ENCODE measurements at places on chromosomes 16 and 17.

GRCh38 chr17:35536664-35537171 lies 760 bp downstream of the SLFN12L start:
- DNase-seq = no peak

DNA sequence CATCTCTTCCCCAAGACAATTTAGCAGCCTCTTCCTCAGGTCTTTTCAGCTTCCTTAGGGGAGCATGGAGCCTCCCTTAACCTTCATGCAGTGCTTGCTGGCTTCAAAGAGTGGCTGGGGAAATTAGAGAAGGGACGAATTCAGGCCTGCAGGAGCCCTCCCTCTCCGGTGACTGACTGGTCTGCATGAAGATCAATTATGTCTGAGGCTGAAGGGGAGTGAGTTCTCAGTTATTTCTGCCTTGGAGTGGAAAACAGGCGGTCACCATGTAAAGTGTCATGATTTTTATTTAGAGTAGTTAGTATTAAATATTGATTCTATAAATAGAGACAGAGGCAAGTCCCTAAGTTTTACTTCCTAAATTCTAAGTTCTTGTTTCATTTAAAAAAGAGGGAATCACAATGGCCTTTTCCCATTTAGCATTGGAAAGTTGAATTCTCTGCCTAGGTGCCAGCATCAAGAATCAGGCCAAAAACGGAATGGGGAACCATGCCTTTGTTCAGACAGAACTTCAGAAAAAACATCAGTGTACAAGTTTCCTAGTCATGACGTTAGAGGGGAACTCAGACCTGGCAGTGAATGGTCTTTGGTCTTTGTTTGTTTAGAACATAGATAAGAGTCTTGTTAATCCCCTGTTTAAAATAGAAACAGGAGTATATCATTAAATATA lies 4.4 kb downstream of the GABARAPL2 start:
- no peak for DNase-seq

GRCh38 chr16:19760356-19761060 lies 42.4 kb downstream of the IQCK start:
- no peak for DNase-seq

DNA sequence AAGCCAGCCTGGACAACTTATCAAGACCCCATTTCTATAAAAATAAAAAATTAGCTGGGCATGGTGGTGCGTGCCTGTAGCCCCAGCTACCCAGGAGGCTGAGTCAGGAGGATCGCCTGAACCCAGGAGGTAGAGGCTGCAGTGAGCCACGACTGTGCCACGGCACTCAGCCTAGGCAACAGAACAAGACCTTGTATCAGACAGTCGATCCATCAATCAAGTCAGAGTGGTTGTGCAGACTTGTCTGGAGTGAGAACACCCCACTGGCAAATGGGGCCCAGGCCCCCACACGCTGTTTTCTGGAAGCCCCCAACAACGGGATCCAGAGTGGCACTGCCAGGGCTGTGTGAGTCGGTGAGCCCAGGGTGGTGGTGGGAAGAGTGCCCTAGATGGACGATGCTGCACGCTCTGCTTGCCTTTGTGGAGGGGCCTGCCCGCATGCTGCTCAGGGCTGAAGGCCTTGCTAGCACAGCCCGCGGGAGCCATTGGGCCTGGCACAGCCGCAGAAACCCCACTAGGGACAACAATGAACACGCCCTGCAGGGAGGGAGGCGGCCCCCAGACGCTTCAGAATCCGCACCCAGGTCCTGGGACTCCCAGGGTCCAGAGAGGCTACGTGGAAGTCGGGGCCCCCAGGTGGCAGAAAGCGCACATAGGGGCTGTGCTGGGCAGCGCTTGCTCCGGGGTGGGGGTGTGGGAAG lies 80.1 kb upstream of the GNG13 start:
- DNase-seq = no peak

- no peak for DNase-seq
Measured at GRCh38 chr16:85642762-85643358, 29.7 kb downstream of the GSE1 start.

DNA sequence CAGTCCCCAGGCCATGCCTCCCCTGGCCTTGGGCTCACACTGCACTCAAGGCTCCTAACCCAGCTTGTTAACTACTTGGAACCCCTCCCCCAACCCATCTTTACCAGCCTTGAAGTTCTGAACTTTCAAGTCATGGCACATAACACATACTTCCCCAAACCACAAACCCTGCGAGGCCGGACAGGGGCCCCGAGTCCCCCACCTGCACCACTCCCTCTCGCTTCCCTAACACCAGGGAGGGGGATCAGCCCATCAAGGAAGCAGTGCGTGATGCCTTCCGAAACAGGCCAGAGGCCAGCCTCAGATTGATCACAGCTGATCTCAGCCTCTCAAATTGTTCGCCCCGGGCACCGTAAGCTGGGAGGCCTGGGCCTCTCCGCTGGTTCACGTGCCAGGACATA lies 3.0 kb upstream of the NLRC3 start:
- DNase-seq = no peak

DNA sequence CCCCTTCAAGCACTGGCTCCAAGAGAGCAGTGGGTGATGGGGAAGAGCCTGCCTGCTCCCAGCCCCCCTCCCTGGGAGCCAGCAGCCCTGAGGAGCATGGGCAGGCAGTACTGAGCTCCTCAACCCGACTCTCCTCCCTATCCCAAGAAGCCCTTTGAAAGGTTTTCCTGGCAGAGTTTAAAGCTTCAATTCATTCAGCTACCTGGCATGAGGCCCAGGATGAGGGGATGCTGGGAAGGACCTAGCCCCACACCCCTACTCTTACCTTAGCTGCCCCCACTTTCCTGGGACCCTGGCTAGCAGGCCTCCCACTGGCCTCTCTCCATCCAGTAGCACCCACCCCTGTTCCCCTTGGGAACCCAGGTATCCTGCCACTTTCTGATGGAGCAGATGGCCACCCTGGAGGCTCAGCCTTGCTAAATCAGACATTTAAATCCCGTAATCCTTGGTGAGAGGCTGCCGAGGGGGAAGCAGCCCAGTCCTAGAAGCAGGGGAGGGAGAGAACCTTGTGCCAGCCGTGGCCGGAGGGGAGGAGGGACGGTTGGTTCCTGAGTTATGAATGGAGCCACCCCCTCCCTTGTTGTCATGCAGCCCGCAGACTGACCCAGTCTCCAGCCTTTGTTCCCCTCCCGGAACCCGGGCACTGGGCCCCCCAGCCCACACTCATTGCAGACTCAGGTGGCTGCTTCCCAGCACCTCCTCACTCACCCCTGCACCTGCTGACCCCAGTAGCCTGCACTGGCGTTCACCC lies 17.1 kb downstream of the ATP1B2 start:
- DNase-seq = no peak

- no peak for DNase-seq
Measured at GRCh38 chr17:32288615-32289014, 23.0 kb downstream of the RHBDL3 start.

DNA sequence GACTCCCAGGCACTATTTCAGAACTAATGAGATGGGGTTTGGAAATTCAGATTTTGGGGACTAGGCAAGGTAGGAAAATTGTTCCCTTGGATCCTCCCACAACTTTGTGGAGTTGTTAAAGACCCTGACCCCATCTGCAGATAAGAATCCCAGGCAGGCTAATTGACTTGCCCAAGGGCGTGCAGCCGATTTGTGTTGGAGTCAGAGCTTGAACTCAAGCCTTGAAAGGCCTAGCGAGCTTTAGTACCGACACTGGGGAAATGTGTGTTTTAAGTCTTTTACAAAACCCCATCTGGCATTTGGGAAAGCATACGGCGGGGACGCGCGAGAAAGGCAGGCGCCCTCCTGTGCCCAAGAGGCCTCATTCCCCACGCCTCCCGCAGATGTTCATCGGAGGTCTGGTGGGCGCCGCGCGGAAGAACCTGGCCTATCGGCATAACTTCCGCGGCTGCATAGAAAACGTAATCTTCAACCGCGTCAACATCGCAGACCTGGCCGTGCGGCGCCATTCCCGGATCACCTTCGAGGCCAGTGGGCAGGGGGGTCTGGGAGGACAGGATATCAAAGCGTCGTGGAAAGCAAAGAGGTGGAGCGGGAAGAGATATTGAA lies 4.3 kb downstream of the CNTNAP1 start:
- DNase-seq = no peak

GRCh38 chr17:343211-343610 lies 9.4 kb downstream of the RPH3AL start:
- no peak for DNase-seq

- peak; percentile 52 for DNase-seq
Measured at GRCh38 chr16:67514382-67514828, 14.2 kb upstream of the RIPOR1 start.

- no peak for DNase-seq
Measured at GRCh38 chr17:44317545-44317944, 7.1 kb downstream of the SLC25A39 start.

GRCh38 chr17:60863892-60864707 lies 186.4 kb downstream of the BCAS3 start:
- peak; percentile 67 for DNase-seq

GRCh38 chr17:4950075-4950745 lies 709 bp upstream of the ENO3 start:
- no peak for DNase-seq

DNA sequence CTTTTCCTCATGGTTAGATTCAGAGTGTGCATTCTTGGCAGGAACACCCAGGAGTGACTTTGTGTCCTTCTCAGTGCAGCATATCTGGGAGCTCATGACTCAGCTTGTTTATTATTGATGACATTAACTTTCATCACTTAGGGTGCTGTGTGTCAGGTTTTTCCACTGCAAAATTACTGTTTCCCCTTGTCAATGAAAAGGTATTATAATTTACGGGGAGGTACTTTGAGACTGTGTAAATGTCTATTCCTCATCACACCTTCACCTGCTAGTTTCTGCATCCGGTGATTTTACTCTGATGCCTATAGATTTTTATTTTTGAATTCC lies 50.5 kb downstream of the WWP2 start:
- no peak for DNase-seq

DNA sequence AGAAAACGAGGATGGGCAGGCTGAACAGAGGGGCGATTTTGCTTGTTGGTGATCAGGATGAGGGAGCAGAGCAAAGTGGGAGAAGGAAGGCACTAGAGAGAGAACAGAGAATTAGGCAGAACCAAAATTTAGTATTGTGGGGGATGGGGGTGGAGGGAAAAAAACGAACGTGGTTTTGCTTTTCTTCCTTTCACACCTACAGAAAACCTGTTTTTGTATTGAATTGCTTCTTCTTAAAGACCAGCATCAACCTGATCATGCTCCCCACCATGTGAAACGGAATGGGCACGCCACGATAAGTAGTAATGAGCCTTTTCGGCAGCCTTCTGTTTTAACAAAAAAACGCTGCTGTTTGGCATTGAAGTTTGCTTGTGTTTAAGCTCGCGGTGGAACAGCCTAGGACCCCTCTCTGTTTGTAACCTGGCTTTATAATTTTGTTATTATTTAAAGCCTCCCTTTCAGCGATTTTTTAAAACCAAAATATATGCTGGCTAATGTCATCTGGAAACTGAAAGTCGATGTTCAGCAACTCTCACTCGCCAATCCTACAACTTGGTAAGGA lies 36.8 kb downstream of the ERCC4 start:
- DNase-seq = no peak

DNA sequence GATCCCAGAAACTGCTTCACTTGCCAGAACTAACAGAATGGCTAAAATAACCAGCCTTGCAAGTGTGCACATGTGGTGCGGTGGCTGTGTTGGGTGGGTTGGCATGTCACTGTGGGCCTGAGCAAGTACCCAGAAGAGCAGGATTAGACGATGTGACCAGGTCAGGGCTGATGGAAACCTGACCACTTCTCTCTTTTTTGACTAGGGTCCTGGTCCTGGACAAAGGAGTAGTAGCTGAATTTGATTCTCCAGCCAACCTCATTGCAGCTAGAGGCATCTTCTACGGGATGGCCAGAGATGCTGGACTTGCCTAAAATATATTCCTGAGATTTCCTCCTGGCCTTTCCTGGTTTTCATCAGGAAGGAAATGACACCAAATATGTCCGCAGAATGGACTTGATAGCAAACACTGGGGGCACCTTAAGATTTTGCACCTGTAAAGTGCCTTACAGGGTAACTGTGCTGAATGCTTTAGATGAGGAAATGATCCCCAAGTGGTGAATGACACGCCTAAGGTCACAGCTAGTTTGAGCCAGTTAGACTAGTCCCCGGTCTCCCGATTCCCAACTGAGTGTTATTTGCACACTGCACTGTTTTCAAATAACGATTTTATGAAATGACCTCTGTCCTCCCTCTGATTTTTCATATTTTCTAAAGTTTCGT lies 16.7 kb downstream of the ANKRD40 start:
- DNase-seq = no peak

GRCh38 chr16:87728026-87728425 lies 37.8 kb downstream of the KLHDC4 start:
- no peak for DNase-seq

DNA sequence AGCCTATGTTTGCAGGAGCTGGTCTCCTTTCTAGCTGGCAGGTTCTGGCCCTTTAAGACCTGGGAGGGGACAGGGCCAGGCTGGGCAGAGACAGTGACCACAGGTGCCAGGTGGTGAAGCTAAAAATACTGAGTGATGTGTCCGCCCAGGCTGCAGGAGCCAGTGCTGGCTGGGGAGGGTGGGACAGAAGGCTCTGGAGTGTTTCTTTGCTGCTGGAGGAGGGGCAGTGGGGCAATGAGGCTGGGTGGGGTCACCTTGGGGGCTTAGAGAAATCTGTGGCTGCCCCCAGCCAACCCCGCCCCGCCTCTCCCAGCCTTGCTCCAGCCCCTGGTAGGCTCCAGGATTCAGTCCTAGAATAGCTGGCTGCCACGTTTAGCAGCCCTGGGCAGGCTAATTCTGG lies 30.4 kb upstream of the SBK1 start:
- no peak for DNase-seq

DNA sequence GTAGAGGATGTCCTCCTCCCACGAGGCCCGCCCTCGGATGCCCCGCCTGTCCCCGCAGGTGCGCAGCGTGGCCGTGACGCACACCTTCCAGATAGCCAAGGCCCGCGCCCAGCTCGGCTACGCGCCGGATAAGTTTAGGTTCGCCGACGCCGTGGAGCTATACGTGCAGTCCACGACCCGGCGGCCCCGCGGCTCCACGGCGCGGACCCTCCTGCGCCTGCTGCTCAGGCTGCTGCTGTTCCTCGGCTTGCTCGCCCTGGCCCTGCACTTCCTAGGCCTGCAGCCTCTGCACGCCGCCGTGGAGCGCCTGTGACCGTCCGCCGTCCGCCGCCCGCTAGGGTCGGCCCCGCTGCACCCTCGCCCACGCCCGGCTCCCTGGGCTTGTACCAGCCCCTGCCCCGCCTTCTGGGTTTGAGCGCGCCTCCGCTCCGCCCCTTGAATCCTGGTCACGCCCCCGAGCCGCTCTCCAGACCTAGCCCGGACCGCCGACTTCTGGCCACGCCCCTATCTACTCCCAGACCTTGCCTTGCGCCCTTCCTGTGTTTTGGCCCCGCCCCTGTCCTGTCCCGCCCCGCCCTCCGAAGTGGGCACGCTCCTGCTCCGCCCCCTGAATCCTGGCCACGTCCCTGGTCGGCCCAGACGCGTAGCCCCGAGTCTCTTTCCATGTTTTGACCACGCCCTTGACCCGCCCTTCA lies 15.8 kb upstream of the EEF2K start:
- no peak for DNase-seq

All from SIG-M5 (cell line).